ENCODE measurements at places on chromosomes 2 and 18. TPM values are rescaled to one million over a fixed set of nuclear protein-coding genes. Genes with fewer than 3 reads are reported as not detected.

- ATAC-seq = no peak
These were observed 36.2 kb upstream of the SNORC start for GRCh38 chr2:232833830-232834229.

GRCh38 chr18:36672437-36673344 lies 156.1 kb downstream of the TPGS2 start:
- ATAC-seq = peak; percentile 77

The PPIL3 gene
- total RNA-seq = 27.6 TPM

DNA sequence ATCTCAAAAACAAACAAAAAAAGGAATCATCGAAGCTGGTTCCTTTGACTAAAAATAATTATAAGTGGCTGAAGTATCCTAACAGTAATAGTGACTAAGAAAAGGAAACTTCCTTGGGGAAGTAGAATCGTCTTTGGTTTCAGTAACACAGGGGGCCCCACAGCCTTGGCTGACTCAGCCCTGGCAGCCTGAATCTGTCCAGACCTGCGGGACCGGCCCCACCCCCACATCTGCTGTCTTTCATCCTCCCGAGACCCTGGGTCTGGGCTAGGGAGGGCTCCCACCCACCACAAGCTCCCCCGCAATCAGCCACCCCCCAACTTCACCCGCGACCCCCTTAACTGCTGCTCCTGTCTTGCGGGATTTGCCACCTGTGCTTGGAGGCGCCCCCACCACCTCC lies 1452.6 kb upstream of the ACVR2A start:
- ATAC-seq = no peak

- ATAC-seq = no peak
These were observed 16.9 kb downstream of the ZBTB7C start for GRCh38 chr18:48392268-48392667.

GRCh38 chr18:59264121-59264571 lies 9.1 kb downstream of the RAX start:
- no peak for ATAC-seq

The MYO5B gene
- 1.9 TPM for total RNA-seq

The IL37 gene
- not detected for total RNA-seq

GRCh38 chr2:24652265-24653182 lies 140.7 kb downstream of the PTRHD1 start:
- no peak for ATAC-seq

All from gastroesophageal sphincter (tissue), 4 donors.